Activated T-cell treated with anti-CD3 and anti-CD28 coated beads, Interleukin-2, amount 50 U/mL, for 72 hours (primary cell): ENCODE measurements at places on chromosomes 2 and 18. TPM values are rescaled to one million over a fixed set of nuclear protein-coding genes. Genes with fewer than 3 reads are reported as not detected.

The IL18RAP gene
- total RNA-seq: 7.6 TPM

The INPP1 gene
- 19.4 TPM for total RNA-seq

DNA sequence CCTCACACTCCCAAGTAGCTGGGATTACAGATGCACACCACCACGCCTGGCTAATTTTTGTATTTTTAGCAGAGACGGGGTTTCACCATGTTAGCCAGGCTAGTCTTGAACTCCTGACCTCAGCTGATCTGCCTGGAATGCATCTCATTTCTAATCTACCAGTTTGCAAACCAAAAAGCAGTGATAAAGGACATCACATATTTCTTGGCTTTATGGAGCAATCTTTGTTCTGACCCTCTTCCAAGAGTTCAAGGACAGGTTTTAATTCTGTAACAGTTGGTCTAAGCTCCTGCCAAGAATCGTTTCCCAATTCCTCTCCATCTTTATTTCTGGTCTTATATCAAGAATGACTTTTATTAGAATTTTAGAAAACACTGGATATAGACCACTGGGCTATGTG is 67.7 kb downstream of the SLC40A1 start:
- no peaks in the 10 kb centered on the region for H3K4me1 ChIP-seq
- no peak overlapping the region for H3K27ac ChIP-seq
- H3K27me3 ChIP-seq: no peaks in the 10 kb centered on the region
- no peak for DNase-seq

The AKAIN1 gene
- not detected for total RNA-seq

The IL1F10 gene
- total RNA-seq: not detected
